A549 treated with GW870086 at 1 μM for 4 hours (cell line): ENCODE measurements at places on chromosomes 3 and 15. TPM values are rescaled to one million over a fixed set of nuclear protein-coding genes. Genes with fewer than 3 reads are reported as not detected.

Gene DLEC1
- 0.06 TPM in 1 of 5 replicates, not detected in the others for total RNA-seq

Gene GOLGA8K
- total RNA-seq: 0.56 to 0.97 TPM (median 0.71 TPM) in 5 replicates

Gene GCSAM
- total RNA-seq: not detected in 5 replicates

Gene UTS2B
- not detected in 5 replicates for total RNA-seq

Gene STT3B
- total RNA-seq: 63.6 to 85.6 TPM (median 75.5 TPM) in 5 replicates

Gene EPM2AIP1
- total RNA-seq: 5.2 to 6.4 TPM (median 6.0 TPM) in 5 replicates

Gene CPNE4
- 3.8 to 6.8 TPM (median 6.0 TPM) in 5 replicates for total RNA-seq

Gene CELF6
- total RNA-seq: 0.11 to 0.24 TPM (median 0.16 TPM) in 5 replicates

Gene ESYT3
- total RNA-seq: 0.54 to 0.94 TPM (median 0.70 TPM) in 5 replicates

Gene SERINC4
- total RNA-seq: not detected in 5 replicates

Gene NANOGP8
- not detected in 5 replicates for total RNA-seq

Gene ULK4
- 4.9 to 11.3 TPM (median 5.7 TPM) in 5 replicates for total RNA-seq

Gene DAZL
- total RNA-seq: not detected in 5 replicates

Gene NRG4
- total RNA-seq: 0.29 to 1.1 TPM (median 0.54 TPM) in 5 replicates

Gene CACNA2D3
- 0.15 to 0.34 TPM (median 0.25 TPM) in 4 of 5 replicates, not detected in the other for total RNA-seq

Gene TNK2
- total RNA-seq: 17.4 to 21.9 TPM (median 21.4 TPM) in 5 replicates

Gene ZNF860
- total RNA-seq: 1.3 to 1.5 TPM (median 1.4 TPM) in 5 replicates

Gene IMPG2
- total RNA-seq: not detected in 5 replicates

Gene MAP2K5
- total RNA-seq: 9.3 to 10.9 TPM (median 10.1 TPM) in 5 replicates

Gene CHST13
- total RNA-seq: 0.41 to 1.5 TPM (median 0.88 TPM) in 5 replicates

Gene GHSR
- not detected in 5 replicates for total RNA-seq

Gene ZNF660
- total RNA-seq: not detected in 5 replicates

Gene GATM
- total RNA-seq: 1.9 to 3.5 TPM (median 2.6 TPM) in 5 replicates

Gene SEMA5B
- 0.09 to 0.39 TPM (median 0.26 TPM) in 5 replicates for total RNA-seq

Gene POLQ
- 5.9 to 7.5 TPM (median 6.6 TPM) in 5 replicates for total RNA-seq

Gene IGF2BP2
- 8.7 to 12.0 TPM (median 10.8 TPM) in 5 replicates for total RNA-seq

Gene KLHL40
- total RNA-seq: not detected in 5 replicates

Gene ISG20
- total RNA-seq: 38.6 to 46.7 TPM (median 41.7 TPM) in 5 replicates

Gene CCDC54
- not detected in 5 replicates for total RNA-seq

Gene MOBP
- 0.09 to 0.37 TPM in 2 of 5 replicates, not detected in the others for total RNA-seq

Gene GPR62
- total RNA-seq: not detected in 5 replicates

Gene TMEM207
- not detected in 5 replicates for total RNA-seq

Gene TEX9
- total RNA-seq: 4.1 to 5.6 TPM (median 4.7 TPM) in 5 replicates

Gene RYK
- 23.2 to 33.3 TPM (median 28.7 TPM) in 5 replicates for total RNA-seq

Gene ANKRD63
- total RNA-seq: 0.25 to 0.41 TPM (median 0.37 TPM) in 5 replicates

Gene ACAD9
- 23.0 to 25.9 TPM (median 23.7 TPM) in 5 replicates for total RNA-seq

Gene TRMT10C
- 31.4 to 37.9 TPM (median 36.2 TPM) in 5 replicates for total RNA-seq
